Activated CD4-positive, alpha-beta T cell treated with anti-CD3 and anti-CD28 coated beads for 1 hour (primary cell): ENCODE measurements at places on chromosomes 16 and 17.

- DNase-seq, result no peak
Observed at GRCh38 chr17:5225668-5226457, 8.8 kb downstream of the SCIMP start.

GRCh38 chr17:47640076-47640475 lies 9.6 kb upstream of the KPNB1 start:
- no peak for DNase-seq

DNA sequence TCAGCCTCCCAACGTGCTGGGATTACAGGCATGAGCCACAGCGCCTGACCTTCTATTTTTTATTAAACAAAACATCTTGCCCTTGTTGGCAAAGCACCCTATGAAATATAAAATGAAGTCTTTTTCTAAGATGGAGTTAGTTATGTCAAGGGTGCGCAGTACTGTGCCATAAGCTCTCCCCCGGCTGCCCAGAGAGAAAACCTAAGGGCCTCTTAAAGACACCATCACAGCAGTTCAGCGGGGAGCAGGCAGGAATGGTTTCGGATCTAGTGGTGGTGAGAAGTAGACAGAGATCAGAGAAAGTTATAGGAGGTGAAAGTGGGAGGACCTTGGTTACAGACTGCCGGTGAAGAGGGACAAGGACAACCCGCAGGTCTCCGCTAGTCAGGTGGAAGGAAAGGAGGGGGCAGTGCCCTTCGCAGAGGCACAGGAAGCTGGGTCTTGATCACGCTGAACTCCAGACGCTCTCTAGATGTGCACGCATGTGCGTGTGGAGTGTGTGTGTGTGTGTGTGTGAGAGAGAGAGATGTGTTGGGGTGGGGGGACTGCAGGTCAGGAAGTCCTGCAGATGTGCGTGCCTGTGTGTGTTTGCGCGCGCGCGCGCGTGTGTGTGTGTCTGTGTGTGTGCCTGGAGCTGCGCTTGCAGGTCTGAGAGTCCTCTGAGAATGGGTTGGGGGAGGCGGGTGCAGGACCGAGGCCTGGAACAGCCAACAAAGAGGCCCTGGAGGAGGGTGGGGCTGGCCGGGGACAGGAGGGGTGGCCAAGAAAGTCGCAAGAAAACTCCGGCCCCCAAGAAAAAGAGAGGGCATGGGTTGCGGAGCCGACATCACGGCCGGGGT lies 748 bp upstream of the CMTM3 start:
- DNase-seq, result peak; percentile 51

- no peak for DNase-seq
Observed at GRCh38 chr17:5819921-5820685, 235.8 kb upstream of the NLRP1 start.

GRCh38 chr16:68324780-68325357 lies 14.1 kb downstream of the PRMT7 start:
- no peak for DNase-seq

DNA sequence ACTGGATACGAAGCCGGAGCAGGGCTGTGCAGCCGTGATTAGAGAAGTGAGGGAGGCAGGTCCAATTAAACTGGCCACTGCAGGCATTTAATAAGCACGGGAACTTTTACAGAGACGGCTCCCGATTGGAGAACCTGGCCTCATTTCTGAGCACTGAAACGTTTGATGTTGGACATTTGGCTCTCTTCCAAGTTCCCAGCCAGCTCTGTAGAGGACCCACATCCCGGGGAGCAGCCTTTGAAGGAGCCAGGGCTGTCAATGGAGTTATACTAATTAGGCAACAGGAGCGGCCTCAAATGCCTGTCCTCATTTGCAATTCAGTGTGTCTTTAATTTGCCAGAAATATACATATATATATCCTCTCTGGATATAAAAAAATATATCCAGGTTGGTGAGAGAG lies 499.4 kb upstream of the C16orf82 start:
- DNase-seq, result no peak

DNA sequence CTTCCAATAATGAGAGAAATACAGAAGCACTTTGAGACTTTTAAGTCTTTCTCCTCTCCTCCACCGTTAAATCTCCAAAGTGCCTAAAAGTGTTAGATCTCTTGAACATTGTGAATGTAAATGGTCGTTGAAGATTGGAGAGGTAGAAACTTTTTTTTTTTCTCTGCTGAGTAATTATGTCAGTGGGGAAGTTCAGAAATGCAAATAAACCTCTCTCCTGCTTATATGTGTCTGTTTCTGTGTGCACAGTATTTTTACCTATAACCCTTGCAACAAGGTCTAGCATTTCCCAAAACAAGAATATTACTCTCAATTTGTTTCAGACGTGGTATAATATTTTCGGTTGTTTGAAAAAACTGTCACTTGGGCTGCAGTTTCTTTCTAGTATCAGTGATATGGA lies 833.6 kb upstream of the CDH8 start:
- no peak for DNase-seq

DNA sequence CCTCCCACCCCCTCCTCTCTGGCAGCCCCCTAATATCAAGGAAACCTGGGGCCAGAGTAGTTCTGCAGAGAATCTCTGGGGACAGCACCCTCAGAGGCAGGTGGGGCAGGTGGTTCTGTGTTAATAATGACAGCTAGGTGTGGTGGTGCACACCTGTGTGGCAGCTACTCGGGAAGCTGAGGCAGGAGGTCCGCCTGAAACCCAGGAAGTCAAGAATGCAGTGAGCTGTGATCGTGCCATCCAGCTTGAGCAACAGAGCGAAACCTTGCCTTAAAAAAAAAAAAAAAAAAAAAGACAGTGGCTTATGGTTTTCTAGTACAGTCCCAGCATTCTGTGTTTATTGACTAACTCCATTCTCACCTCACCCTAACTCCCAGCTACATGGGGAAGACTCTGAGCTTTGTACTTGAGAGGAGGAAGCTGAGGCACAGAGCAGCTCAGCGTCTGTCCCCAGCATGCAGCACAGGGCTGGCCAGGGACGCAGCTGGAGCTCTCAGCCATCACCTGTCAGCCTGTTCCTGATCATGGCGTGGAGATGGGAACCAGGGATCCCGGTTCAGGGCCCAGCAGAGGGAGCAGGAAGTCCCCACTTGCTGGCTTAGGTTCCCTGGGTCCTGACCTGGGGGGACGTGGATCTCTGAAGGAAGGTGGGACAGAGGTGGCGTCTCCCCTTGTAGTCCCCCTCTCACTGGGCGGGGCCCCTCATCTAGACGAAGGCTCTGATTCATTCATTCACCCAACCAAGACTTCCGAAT lies 6.1 kb downstream of the DBNDD1 start:
- no peak for DNase-seq

- no peak for DNase-seq
Observed at GRCh38 chr17:10772425-10773380, 31.2 kb downstream of the TMEM238L start.

DNA sequence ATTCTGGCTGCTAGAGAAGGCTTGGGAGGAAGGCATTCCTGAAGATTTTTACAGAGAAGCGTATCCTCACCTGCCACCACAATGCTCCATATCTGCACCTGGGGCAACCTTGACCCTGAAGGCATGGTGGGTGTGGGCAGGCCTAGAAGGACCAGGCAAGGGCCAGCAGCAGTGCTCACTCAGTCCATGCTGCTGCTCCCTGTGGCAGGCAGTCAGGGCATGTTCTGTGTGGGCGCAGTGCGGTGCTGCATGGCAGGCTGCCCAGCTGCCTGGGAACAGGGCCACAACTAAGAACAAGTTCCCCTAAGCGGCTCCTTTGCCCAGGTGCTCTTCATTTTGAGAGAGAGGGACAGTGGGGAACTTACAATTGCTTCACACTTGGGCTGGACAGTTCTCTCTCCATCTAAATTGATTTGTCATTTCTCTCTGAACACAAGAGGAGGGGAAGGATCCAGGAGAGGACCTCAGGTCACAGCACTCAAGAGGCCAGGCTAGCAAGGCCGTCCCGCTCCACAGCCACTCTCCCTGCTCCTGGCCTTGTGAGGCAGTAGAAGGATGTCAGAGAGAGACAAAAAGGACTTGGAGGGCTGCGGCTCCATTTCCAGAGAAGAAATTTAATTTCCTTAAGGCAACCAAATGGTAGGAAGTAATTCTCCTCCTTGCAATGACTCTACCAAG lies 158.8 kb downstream of the AATF start:
- DNase-seq, result no peak
